Activated T-cell treated with anti-CD3 and anti-CD28 coated beads, Interleukin-2, amount 50 U/mL, for 72 hours (primary cell): ENCODE measurements at places on chromosomes 5 and 9. TPM values are rescaled to one million over a fixed set of nuclear protein-coding genes. Genes with fewer than 3 reads are reported as not detected.

DNA sequence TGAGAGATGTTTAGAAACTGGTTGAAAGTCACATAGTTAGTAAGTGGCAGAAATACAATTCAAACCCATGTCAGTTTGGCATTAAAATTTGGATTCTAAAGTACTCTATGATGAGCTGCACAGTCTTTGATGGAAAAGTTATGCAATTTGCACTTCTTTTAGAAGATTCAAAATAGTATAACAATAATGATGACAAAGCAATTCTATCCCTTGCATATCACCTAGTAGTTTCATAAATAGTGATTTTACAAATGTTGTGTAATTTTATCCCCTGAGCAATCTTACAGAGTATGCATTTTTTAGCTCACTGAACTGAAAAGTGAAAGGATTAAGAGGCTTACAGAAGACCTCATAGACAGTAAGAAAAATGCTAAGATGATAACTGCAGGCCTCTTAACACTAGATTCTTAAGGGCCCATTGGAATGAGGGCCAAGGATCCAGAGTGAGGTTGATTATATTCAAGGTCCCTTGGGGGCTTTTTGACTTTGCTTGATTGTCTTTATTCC is 3.7 kb downstream of the C5orf46 start:
- DNase-seq, result no peak

DNA sequence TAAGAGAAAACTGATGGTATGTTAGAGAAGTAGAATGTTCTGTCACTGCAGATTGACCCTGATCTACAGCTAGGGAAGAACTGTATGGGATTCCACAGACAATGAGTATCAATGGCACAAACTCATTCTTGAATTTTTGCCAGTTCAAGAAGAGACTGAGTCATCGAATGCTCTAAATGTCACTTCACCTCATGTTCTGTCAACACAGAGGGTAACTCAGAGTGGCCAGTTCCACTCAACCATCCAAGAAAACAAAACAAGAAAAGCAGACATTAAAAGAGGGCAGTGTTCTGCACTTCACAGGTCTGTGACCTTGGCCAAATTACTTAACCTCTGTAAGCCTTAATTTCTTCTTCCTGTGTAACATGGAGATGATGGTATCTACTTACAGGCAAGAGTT is 132.2 kb upstream of the HMHB1 start:
- no peak for DNase-seq

GRCh38 chr9:21761309-21761901 is 41.0 kb upstream of the MTAP start:
- DNase-seq, result peak; percentile 63

- DNase-seq, result no peak
Observed at GRCh38 chr9:86598411-86599239, 244.4 kb upstream of the TUT7 start.

DNA sequence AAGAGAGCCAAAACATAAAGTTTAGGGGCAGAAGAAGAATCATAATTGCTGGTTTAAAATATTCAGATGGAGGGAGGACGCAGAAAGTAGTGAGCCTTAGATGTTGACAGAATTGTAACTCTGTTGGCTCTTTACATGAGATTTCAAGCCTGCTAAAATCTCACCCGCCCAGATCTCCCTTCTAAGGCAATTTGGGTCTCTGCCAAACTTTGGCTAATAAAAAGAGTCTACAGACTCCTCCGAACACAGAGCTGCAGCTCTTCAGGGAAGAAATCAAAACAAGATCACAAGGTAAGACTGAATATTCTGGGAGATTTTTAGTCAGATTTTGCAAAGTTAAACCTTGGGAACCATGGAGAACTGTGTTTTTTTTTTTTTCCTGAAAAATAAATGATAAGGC is at the start of gene IL33:
Gene IL33 (plus strand): TSS at position 246 of the 400 bp plus-strand sequence. CDS start 25,888 bp downstream, outside the sequence.
- no peak for DNase-seq

- no peak for DNase-seq
Observed at GRCh38 chr5:76305269-76305668, 97.8 kb upstream of the IQGAP2 start.

- DNase-seq, result no peak
Observed at GRCh38 chr9:32382565-32383320, 1.7 kb upstream of the ACO1 start.

DNA sequence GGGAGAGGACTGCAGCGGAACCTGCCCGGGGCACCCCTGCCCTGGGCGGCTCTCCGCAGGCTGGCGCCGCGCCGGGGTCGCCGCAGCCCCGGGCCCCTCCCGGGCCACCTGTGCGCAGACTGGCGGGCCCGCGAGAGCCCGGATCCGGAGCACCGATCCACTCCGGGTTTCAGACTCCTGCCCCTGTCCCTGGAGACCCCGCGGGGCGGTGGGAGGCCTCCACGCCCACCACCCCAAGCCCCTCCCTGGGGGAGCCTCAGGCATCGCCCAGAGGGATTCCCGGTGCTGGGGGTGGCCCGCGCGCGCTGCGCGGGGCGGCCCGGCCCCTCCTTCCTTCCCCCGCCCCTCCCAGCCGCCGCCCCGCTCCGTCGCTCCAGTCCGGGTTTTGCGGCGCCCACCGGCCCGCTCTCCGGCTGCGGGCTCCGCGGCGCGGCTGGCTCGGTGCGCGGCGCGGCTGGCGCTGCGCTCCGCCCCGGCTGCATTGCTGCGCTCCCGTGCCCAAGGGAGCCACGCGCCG is at the start of gene UNC5A:
Gene UNC5A (plus strand): TSS at position 479 of the 517 bp plus-strand sequence. CDS start 192 bp downstream, outside the sequence.
- peak; percentile 81 for DNase-seq

GRCh38 chr5:83568186-83568585 is 96.6 kb downstream of the VCAN start:
- DNase-seq, result no peak

DNA sequence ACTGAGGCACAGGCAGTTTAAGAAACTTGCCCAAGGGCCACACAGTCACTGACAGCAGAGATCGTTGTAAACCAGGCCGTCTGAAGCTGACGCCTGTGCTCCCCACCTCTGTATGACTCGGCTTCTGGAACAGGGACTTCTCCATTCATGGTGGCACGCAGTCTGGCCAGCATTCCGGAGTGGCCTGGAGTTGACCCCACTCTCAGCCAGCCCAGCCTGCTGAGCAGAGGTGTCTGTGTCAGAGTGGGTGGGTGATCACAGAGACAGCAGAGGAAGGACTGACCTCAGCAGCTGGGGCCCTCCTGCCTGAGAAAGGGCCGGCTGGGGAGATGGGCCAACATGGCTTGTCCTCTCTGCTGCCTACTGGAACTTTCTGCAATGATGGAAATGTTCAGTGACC is 12.6 kb downstream of the LRSAM1 start:
- DNase-seq, result no peak

Gene PTGDS
- not detected for total RNA-seq

DNA sequence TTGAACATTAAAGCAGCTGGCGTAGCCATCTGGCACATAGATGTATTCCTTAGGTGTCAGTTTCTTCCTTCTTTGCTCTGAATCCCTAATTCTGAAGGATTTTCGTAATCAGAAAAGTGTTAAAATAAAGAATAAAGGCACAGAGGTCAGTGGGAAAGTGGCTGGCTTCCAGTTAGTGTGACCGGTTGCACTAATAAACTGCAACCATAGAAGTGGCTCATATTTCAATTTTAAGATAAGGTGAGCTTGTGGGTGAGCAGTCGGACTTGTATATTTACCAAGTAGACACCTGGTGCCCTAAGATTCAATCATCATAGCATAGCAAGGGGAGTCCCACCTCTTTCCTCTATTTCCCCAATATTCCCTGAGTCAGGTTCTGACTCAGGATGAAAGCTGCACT is 459.6 kb downstream of the ACTL7B start:
- no peak for DNase-seq

GRCh38 chr9:73179589-73179988 is 27.9 kb downstream of the ANXA1 start:
- DNase-seq, result no peak
